Heart right ventricle (tissue), 16 donors: ENCODE measurements at places on chromosomes 7 and 10. TPM values are rescaled to one million over a fixed set of nuclear protein-coding genes. Genes with fewer than 3 reads are reported as not detected.

GRCh38 chr7:146004805-146005204 lies 111.8 kb upstream of the CNTNAP2 start:
- no peak for DNase-seq

Gene MYO1G
- 0.66 TPM for polyA plus RNA-seq

Gene ZWINT
- 0.80 TPM for polyA plus RNA-seq

Gene TRIM74
- 0.14 TPM for polyA plus RNA-seq

- DNase-seq, result no peak
Observed at GRCh38 chr10:538895-539294, 150.6 kb downstream of the DIP2C start.

- no peak for DNase-seq
Observed at GRCh38 chr10:75269605-75270004, 33.8 kb upstream of the COMTD1 start.

GRCh38 chr10:79547973-79548372 lies 12.2 kb downstream of the SFTPA2 start:
- DNase-seq, result no peak

GRCh38 chr10:132107186-132107948 lies 41.6 kb downstream of the JAKMIP3 start:
- no peak for DNase-seq

Gene PTN
- polyA plus RNA-seq, result 7.9 TPM

Gene NXPH1
- not detected for polyA plus RNA-seq

DNA sequence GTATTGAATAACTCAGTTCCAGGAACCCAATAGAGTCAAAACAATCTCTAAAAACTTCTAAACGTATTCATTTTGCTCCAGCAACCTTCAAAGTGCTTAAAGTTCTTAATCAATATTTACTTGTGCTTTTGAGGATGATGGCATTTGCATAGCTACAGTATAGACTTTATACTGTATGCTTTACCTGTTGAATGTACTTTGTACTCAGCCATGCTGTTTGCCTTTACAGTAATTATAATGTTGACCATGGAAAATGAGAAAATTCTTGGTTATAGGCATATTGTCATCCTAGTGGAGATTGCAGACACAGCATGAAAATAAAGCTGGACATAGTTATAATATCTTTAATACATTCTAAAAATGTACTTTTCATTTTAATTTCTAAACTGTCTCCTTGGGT lies 762.7 kb upstream of the PHF14 start:
- DNase-seq, result no peak
